ENCODE measurements at places on chromosomes 6 and 20.

DNA sequence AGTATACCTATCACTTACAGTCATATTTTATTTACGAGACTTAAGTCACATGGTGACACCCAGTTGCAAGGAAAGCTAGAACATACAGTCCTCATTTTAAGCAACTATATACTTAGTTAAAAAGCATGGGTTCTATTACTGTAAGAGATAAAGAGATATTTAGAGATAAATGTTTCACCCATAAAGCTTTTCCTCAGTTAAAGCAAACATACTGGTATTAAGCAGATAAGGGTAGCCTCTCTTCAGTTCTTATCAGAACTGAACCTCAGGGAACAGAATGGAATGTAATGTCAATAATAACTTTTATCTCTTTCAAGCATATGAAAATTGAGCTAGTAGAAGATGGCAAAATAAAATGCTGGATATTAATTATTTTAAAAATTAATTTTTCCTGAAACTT lies 9.9 kb upstream of the ASCC3 start:
- DNase-seq: no peak

- no peak for DNase-seq
Observed at GRCh38 chr6:155004576-155005372, 9.7 kb downstream of the TIAM2 start.

GRCh38 chr6:170027647-170028043 lies 263.2 kb downstream of the DLL1 start:
- DNase-seq: no peak

DNA sequence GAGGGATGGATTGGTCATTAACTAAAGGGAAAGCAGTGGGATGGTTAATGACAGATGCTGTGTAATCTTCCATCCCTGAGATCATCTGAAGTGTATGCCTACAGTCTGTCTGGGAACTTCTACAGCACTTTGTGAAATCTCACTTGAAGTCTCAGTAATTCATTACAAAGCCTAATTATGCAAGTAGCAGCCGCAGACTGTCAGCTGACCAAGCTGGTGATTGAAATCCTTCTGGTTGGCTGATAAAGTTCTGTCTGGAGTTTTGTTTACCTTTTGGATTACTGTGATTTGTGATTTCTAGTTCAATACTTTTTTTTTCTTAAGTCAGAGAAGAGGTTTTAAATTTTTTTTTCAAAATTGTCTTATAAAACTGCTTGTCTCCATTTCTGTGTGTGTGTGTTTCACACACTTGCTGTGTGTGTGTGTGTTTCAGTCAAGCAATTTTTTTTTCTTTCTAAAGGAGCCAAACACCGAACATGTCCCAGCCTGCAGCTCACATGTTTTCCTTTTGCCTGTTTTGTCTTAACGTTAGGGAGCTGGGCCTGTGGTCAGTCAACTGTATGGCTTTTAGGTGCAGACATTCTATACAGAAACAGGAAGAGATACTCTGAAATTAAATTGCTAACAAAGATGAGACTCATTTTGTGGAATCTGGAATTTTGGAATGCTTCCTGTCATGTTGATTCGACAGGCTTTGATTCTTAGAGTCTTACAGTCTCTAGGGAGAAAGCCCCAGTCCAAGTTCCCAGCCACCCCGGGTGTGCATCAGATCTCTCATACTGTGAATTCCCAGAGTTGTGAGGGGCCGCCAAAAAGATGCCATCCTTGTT lies 28.5 kb upstream of the ADGRF4 start:
- no peak for DNase-seq

GRCh38 chr6:142008016-142008735 lies 124.5 kb upstream of the GJE1 start:
- DNase-seq: no peak

DNA sequence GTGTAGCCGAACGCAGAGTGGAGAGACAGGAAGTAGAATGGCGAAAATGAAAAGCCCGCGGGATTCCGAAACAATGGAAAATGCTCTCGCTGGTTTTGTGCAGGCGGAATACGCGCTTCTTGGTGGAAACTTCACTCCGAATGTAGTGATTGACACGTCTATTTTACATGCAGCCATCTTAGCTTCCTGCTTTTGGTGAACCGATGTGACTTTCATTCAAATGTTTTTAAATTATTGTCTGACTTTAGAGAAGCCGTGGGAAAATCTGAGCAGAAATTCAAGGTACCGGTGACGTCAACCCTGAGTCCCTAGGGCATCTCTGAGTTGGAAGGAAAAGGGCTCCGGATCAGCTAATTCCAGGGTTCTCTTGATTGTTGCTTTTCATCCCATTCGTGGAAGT lies 11.4 kb downstream of the GPX5 start:
- DNase-seq: no peak

GRCh38 chr6:9455864-9456658 lies 958.8 kb downstream of the TFAP2A start:
- DNase-seq: no peak

DNA sequence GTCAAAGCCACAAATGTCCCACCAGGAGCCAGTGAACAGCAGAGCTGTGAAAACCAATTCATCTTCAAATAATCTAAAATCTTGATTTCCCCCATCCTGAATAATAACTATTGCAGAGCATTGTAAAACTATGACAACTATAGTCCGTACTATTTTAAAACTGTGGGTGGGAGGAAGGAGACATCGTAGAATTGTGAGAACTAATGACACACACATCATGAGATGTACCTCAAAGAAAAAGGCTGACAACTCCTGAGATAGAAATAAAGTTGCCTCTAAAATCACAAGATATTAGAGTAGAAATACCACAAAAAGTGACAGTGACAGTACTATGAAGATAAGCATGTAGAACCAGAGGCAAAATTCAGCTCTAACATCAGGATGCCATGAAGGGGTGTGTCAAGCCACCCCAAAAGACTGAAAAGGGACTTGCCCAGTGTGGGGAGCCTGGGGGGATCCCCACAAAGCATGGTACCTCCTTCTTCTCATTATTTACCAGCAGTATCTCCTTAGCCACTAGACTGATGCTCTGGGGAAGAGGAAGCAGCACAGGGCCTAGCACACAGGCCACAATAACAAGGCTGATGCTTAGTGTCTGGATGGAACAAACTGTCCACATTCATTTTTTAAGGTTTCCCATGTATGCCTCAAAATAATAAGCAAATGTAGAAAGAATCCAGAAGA lies 13.4 kb downstream of the NAPB start:
- DNase-seq: peak; percentile 46

GRCh38 chr20:62885896-62886708 lies 24.5 kb upstream of the TCFL5 start:
- DNase-seq: no peak

DNA sequence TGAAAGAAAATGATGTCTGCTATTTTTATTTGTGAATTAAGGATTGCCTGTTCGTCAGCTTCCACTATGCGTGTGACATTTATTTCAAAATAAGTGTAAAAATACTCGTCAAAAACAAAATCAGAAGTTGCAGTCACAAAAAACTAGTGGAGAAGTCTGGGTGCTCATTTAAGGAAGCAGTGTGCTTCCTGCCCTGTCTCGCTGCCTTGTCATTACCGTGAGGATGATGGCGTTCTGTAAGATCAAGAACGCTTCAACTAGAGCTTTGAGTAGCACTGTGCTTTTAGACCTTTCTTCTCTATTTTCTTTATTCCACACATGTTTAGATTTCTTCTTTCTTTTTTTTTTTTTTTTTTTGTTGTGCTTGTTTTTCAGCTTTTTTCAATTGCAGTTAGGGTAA lies 186.9 kb downstream of the TBC1D7 start:
- DNase-seq: no peak

DNA sequence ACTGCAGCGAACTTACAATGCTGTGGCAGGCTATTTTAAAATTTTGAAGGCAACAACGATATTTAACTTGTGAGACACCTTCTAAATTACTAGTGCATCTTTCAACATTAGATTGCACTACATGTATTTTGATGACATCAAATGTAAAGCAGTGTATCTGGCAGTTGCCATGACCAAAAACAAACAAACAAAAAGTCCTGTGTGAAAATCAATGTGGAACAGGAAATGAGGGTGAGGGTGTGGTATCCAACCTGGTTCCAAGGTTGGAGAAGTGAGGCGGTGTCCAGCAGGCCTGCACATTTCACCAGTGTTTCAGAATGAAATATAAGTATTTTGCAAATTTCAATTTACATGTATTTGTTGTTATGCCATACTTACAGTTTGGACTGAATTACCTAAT lies 112.0 kb downstream of the LAMP5 start:
- no peak for DNase-seq

GRCh38 chr6:135567375-135568083 lies 70.0 kb upstream of the AHI1 start:
- no peak for DNase-seq
